ENCODE measurements at places on chromosomes 7 and 10.

GRCh38 chr7:132154695-132155471, 421.4 kb downstream of the PLXNA4 start:
- no peak for DNase-seq

DNA sequence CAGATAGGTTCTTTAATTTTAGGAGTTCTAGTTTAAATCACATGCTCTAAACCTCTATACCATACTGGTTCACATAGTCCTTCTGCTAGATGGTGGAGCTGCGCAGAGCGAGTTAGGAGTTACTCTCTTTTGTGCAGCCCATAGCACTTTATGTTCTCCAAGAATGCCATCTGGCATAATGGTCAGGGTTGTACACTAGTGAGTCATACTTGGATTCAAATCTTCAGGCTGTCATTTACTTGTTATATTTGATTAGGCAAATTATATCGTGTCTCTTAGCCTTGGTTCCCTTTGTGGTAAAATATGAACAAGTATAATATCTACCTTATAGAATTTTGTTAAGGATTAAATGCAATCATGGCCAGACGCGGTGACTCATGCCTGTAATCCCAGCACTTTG, 1078.3 kb downstream of the NRG3 start:
- DNase-seq: no peak

DNA sequence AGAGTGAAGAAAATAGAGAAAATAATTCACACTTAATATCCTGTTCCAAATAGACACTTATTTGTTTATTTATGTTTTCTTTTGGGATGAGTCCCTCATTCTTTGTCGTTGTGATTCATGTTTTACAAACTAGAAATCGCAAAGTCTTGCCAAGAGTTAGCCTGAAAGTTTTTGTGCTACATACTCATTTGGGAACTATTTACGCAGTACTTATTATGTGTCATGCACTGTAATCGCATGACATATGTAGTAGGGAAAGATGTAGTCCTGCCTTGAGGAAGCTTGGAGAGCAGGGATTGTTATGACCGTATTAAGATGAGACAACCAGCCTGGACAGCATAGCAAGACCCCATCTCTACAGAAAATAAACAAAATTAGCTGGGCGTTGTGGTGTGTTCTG, 189.3 kb downstream of the ABCA13 start:
- no peak for DNase-seq

DNA sequence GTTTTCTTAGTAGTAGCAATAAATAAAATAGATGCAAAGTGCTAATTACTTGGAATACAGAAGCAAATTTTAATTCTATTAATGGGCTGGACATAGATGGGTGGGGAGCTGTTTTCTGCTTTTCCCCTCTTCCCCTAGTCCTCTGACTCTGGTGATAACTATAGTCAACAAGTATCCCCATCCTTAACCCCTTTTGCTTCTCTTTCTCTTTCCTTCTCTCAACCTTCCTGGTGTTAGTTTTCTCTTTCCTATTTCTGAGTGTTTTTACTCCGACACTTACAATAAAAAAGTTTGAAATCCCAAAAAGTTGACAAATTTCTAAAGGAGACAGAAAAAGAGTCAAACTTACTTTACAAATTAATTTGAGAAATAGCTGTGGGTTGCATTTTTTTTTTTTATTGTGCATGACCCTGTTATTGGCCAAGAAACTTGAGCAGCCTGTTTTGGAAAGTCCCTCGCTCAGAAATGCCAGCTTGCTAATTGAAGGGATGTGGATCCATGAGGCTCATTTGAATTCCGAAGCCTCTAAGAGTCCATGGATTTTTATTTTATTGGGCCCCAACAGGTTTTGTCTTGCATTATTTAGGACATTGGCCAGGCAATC, 2.4 kb downstream of the FAS start:
- DNase-seq: no peak

DNA sequence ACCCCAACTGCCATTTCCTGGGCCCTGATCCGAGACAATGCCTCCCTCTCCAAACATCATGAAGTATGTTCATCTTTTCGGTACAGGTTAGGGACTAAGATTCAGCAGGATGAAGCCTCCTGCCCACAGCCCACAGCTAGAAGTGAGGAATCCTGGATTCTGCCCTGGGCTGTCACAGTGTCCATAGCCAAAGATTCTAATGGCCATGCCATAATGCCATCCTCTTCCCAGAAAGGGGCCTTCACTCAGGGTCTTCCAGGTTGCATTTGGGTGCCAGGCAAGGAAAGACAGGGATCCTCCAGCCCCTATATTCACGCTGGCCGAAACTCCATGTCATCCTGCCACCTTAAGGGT, 15.7 kb upstream of the ZMIZ1 start:
- no peak for DNase-seq

GRCh38 chr10:26242706-26243350, 26.3 kb downstream of the GAD2 start:
- no peak for DNase-seq

All from CD4-positive, alpha-beta T cell treated with Interleukin-15 for 4 hours (primary cell).